ENCODE measurements at places on chromosomes 3 and 15.

DNA sequence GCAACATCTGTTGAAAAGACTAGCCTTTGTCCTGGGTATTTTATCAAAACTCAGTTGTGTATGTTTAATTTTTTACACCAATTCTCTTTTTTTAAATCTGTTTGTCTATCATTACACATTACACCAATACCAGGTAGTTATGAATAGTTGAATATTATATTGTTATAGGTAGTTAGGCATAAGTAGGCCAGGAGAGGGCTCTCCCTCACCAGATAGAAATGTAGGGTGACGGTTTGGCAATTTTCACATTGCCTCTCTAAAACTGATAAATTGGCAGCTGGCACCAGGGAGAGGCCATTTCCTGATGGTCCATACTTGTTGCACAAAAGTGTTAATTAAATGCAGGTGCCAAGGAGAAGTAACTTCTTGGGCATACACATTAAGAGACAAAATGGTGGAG is 483.1 kb upstream of the EPHA6 start:
- no peak for DNase-seq

- peak; percentile 31 for DNase-seq
Measured at GRCh38 chr3:52055537-52056351, 627 bp downstream of the DUSP7 start.

- DNase-seq = peak; percentile 37
Measured at GRCh38 chr3:142279965-142280590, 54.7 kb upstream of the GK5 start.

DNA sequence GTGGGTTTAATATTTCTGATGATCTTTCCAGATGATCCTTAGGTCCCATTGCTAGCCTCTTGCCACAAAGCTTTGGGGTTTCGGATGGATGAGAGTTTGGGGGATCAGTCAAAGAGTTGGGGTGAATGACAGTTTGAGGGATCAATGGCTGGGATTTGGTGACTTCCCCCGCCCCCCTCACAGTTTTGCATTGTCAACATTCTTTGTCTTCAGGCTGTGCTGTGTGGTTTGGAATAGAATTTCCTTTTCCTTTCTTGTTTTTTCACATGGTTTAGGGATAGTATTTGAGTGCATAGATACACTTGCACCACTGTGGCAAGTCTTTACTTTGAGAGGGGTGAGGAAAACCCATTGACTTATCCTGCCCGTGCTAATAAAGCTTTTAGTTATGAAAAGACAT is 14.3 kb downstream of the MEF2A start:
- DNase-seq = no peak

GRCh38 chr3:177601152-177601551 is 403.9 kb upstream of the TBL1XR1 start:
- DNase-seq = no peak

GRCh38 chr15:86568378-86568777 is 488.7 kb downstream of the AGBL1 start:
- no peak for DNase-seq
